ENCODE measurements at places on chromosomes 6 and 20.
A peak's percentile ranks its signal among the peaks of the same experiment; 100 is the strongest.

- DNase-seq, result no peak
These were observed 120.6 kb downstream of the LY86 start for GRCh38 chr6:6709106-6709505.

DNA sequence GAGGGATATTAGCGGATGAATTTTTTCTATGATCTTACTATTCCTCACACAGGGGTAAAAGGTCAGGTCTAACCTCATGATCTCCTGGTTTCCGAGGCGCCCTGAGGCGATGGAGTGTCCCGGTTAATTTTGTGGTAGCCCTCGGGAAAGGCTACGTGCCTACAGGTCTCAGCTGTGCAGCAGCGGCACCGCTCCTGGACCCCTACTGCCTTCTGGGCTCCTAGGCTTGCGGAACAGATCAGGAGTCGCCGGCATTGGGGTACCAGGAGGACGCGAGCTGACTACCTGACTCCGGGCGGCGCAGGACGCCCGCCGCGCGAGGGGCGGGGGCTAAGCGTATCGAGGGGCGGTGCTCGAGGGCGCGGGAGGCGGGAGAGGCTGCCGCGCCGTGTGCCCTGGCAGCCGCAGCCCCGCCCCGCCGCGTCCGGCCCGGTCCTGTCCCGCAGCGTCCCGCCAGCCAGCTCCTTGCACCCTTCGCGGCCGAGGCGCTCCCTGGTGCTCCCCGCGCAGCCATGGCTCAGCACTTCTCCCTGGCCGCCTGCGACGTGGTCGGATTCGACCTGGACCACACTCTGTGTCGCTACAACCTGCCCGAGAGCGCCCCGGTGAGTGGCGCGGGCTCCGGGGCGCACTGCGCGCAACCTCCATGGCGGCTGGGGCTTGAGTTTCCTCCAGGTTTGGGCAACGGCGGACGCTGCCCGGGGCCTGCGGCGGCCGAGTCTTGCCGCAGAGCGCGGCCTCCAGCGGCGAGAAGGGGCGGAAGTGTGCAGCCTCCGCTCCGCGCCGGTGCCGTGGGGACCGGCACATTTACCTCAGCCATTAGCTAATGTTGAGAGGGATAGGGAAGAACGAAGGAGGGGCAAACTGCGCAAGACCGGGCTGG is at the start of gene NT5DC1:
NT5DC1 (plus strand) TSS at position 435 of the 883 bp plus-strand sequence; CDS start at position 513, 78 bp downstream.
- peak; percentile 84 for DNase-seq

GRCh38 chr20:61520893-61521460 is 268.9 kb downstream of the CDH4 start:
- DNase-seq, result no peak

DNA sequence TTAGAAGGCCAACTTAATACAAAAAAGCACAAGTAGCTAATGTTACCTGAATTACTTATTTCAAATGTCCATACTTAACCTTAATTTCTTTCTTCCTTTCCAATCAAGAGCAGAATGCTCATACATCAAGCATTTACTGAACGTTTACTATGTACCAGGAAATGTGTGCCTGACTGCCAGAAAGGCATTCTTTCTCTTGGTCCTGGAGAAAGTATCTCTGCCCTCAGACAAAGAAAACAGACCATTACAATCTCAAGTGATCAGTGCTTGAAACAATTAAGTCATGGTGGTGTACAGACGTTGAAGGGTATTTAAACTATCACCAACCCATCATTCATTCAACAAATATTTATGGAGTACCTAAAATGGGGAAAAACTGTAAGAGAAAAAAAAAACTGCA is 26.4 kb downstream of the CSNK2A1 start:
- no peak for DNase-seq

- no peak for DNase-seq
These were observed 89.5 kb downstream of the GMPR start for GRCh38 chr6:16327777-16328325.

GRCh38 chr20:36571564-36572504 is 1.6 kb upstream of the TGIF2 start:
- DNase-seq, result no peak

DNA sequence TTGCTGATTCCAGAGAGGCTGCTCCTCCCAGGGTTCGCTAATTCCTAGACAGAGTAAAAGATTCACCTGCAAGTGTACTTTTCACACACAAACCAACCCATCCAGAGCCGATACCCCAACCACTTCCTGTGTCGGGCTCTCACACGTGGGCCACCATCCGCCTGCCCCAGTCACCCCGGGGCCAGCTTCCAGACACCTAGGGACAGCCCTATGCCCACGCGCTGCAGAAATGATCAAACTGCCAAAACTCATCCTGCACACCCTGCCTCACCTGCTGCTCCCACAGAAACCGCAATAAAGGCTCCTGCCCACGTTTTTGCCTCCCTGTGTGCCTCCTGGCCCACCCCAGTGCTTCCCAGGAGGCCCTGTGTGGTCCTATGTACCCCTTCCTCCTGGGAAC is 59.5 kb downstream of the PSMG4 start:
- DNase-seq, result peak; percentile 24

DNA sequence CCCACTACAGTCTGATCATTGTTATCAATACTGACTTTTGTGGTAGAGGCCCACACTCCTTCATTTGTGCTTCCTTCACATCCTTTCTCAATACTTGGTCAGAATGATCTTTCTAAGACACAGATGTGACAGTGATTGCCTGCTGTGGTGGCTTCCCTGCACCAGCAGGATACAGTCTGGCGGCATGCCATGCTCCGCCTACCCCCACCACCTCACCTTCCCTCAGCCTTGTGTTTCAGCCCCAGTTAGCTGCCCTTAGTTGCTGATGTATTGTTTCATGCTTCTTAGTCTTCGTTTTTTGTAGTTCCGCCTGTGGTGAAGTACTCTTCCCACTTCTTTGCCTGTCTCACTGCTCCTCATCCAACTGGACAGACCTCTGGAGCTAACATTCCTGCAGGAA is 10.9 kb downstream of the LRRC1 start:
- DNase-seq, result no peak

- DNase-seq, result no peak
These were observed 76.3 kb downstream of the ASXL1 start for GRCh38 chr20:32434434-32434833.

DNA sequence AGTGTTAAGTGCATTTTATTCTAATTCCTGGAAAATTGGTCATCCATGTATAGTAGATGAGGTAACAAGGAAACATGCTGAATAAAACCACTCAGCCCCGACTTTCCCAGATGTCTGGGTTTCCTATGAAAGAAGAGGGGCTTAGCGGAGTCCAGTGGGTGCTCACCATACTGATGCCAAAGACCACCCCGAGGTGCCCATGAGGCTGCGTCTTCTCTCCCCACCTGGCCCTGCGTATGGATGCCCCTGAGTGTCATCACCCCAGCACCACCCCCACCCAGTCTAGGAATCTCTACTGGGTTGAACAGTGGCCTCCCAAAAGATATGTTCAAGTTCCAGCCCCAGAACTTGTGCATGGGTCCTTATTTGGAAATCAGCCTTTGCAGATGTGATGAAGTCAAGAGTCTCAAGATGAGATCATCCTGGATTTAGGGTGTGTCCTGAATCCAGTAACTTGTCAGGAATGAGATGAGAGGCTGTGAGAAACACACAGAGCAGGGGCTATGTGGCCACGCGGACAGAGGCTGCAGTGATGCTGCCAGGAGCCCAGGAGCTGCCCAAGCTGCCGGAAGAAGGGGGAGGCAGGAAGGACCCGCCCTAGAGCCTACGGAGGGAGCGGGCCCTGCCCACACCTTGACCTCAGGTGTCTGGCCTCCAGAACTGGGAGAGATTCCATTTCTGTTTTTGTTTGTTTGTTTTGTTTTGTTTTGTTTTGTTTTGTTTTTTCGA is 124.6 kb upstream of the CDH4 start:
- DNase-seq, result no peak

DNA sequence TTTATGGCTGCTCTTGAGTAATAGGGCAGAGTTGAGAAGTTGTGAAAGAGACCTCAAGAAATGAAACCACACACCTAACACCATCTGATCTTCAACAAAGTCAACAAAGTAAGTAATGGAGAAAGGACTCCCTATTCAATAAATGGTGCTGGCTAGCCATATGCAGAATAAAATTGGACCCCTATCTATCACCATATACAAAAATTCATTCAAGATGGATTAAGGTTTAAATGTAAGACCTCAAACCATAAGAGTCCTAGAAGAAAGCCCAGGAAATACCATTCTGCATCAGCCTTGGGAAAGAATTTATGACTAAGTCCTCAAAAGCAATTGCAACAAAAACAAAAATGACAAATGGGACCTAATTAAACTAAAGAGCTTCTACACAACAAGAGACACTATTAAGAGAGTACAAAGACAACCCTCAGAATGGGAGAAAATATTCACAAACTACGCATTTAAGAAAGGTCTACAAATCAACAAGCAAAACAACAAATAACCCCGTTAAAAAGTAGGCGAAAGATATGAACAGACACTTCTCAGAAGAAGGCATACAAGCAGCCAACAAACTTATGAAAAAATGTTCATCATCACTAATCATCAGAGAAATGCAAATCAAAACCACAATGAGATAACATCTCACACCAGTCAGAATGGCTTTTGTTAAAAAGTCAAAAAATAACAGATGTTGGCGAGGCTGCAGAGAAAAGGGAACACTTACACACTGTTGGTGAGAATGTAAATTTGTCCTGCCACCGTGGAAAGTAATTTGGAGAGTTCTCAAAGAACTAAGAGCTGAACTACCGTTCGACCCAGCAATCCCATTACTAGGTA is 4.0 kb downstream of the MAP3K5 start:
- DNase-seq, result no peak

DNA sequence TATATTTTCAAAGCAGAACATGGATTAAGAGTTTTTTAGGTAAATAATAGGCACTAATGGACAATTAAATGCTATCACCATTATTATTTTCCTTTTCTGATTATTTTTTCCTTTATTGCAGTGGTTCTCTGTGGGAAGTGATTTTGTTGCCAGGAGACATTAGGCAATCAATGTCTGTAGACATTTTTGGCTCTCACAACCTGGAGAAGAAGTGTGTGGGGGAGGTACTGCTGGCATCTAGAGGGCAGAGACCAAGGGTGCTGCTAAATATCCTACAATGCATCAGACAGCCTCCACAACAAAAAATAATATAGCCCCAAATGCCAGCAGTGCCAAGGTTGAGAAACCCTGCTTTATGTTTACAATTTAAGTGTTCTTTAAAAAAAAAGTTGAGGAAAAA is 8.3 kb downstream of the IFNGR1 start:
- no peak for DNase-seq

- DNase-seq, result no peak
These were observed 108.6 kb downstream of the ATP9A start for GRCh38 chr20:51659491-51660050.

GRCh38 chr6:30163918-30164654 is 740 bp downstream of the TRIM15 start:
- no peak for DNase-seq

DNA sequence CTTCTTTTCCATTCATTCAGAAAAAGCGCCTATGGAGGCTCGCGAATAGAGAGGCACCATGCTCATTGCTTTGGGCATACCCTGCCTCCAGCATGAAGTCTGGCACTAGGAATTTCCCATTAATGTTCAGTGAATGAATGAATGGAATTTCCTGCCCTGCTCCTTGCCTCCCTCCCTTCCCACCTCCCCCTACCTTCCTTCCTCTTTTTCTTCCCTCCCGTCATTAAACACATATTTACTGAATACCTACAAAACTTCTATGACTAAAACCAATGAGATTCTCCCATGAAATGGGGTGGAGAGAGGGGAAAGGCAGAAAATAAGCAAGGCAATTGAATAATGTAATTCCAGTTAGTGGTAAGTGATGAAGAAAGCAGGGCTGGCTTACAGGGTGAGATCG is 213.8 kb upstream of the AGPAT4 start:
- no peak for DNase-seq

GRCh38 chr20:13423472-13424173 is 202.5 kb downstream of the ISM1 start:
- DNase-seq, result no peak

DNA sequence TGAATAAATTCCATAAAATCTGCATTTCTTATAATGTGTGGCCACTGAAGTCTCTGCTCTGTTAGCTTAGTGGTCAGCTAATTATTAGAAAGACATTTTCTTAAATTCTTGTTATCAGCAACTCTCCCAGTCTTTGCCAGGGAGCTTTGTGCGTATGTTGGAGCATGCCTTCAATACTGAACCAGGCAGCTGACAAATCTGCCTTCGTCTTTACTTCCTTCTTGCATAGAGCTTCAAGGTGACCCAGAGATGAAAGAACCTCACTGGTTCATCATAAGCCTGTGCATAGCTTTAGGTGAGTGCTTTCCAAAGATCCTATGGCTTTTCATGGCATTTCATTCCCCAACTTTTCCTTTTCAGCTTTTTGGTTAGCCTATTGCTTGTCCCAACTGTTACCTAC is 43.0 kb upstream of the NELFCD start:
- DNase-seq, result no peak

GRCh38 chr20:61170496-61171320 is 81.4 kb upstream of the CDH4 start:
- DNase-seq, result no peak

GRCh38 chr6:128807577-128807976 is 75.4 kb upstream of the LAMA2 start:
- DNase-seq, result no peak
